SIG-M5 (cell line): ENCODE measurements at places on chromosomes 1 and 21.

DNA sequence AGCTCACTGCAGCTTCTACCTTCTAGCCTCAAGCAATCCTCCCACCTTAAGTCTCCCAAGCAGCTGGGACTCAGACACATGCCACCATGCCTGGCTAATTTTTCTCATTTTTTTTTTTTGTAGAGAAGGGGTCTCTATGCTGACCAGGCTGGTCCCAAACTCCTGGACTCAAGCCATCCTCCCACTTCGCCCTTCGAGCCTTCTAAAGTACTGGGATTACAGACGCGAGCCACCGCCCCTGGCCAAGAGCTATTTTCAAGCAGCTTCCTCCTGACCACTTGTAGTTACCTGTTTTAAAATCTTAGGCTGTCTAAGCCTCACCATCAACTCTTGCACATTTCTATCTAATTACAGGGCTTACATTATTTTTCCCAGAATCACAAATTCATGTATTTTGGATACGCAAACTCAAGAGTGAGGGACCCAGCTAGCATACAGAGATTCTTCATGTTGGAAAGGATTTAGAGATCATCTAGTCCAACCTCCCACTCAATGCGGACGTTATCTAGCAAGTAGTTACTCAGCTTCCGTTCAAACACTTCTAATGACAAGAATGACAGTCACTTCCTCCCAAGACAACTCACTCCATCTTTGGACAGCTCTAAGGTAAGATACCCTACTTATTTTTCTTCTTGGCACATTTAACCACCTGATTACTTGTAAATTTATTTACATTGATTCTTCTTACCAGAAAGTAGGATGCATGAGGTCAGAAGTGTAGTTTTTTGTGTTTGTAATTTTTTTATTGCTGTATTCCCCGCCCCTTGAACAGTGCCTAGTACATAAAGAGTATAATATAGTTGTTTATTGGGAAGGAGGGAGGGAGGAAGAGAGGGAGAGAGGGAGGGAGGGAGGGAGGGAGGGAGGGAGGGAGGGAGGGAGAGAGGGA lies 65.4 kb downstream of the LUZP1 start:
- DNase-seq, result no peak

DNA sequence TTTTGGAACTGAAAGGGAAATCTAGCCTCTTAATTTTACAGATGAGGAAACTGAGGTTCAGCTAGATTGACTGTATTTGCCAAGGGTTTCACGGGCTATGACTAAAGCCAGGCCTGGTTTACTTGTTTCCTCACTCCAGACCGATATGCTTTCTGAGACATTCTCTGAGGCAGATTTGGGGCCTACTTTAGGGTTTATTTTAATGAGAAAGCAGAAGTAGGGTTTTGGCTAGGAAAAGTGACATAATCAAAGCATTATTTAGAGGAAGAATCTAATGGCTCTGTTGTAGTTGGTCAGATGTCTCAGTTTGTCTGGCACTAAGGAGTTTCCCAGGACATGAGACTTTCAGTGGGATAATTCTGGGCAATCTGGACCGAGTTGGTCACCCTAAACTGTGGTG lies 1.5 kb upstream of the RPTN start:
- peak; percentile 74 for DNase-seq

DNA sequence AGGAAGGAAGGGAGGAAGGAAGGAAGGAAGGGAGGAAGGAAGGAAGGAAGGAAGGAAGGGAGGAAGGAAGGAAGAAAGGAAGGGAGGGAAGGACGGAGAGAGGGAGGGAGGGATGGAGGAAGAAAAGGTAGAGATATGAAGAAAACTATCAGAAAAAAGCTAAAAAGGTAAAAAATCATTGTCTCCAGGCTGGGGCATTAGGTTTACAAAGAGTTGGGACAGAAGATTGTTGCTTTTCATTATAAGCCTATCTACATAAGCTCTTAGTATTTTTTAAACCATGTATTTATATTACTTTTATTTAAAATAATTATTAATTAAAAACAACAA lies 7.2 kb upstream of the PINK1 start:
- DNase-seq, result no peak

- no peak for DNase-seq
Observed at GRCh38 chr1:59776960-59777852, 37.5 kb upstream of the HOOK1 start.

DNA sequence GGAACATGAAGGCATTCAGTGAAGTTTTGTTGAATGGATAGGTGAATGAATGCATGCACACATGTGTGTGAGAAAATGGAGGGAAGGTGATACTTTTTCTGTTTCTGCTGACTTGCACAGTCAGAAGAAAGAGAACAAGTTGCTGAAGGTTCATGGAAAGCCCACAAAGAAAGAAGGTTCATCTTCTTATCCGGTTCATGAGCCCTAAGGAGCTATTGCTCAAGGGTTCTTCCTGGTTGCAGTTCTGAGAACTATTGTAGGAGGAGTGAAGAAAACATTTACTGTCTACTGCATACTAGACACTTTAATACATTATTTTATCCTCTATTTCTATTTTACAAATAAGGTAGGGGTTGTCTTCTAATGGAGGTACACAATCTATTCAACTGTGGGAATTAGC lies 13.4 kb upstream of the NIBAN1 start:
- DNase-seq, result no peak

DNA sequence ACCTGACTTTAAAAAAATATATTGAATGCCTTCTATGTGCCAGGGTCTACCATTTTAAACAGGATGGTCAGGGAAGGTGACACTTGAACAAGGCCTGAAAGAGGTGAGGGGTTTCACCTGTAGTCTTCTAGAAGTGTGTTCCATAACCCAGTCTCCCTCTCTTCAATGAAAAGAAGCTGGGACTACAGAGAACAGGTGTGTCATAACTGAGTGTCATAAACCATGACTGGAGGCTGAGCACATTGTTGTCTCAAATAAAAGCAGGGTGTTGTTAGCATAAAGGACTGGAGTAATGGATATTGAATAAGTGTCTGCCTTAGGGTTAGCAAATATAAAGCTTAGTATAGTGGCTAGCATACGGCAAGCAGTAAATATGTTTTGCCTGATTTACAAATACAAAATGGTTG lies 65.4 kb downstream of the SYDE2 start:
- no peak for DNase-seq

DNA sequence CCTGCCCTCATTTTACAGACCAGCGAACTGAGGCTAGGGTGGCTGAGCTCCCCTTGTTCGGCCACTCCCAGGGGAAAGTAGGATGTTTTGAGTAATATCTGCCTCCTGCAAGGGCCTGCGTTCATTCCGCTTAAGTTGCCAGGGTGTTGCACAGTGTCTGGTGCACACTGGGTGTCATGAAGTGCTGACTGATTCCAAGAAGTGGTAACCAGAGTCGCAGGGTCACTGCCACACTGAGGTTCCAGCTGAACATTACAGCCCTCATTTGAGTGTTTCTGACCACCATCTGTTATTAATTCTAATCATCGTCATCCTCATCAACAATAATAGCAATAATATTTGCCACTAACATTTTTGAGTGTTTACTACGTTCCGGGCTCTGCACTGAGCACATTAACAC lies 250.6 kb downstream of the KAZN start:
- DNase-seq, result no peak

- no peak for DNase-seq
Observed at GRCh38 chr1:161987872-161988271, 35.8 kb downstream of the OLFML2B start.

DNA sequence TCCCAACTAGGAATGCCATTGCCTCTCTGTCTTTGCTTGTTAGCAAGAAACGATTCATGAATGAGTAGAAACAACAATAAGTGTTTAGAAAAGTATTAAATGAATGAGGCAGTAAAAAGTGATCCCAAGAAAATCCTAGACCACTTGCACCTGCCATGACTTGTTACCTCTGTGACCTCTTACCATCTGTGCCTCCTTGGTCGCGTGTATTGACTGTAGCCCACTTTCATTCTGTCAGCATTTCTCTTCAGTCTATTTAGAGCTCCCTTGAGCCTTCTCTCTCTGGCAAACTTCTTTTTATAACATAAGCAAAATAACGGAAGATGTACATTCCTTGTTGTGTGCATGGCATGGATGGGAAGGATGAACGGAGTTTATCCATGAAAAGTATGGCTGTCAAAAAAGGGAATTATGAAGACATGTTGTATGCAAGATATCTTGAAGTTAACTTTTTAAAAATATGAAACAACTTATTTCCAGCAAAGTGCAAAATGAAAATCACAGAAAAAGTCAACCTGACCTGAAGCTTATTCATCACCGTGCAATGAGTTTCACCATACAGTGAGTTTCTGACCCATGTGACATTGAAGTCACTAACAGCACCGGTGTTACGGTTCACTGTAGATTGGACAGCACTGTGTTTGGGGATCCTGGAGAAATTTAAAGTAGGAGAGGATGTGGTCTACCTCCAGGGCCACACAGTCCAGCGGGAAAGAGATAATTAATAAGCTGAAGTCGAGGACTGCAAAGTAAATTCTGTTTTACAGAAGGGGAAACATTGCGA lies 47.7 kb downstream of the KCNK1 start:
- no peak for DNase-seq

GRCh38 chr1:236144446-236145150 lies 2.3 kb downstream of the GPR137B start:
- DNase-seq, result no peak
